ENCODE measurements at places on chromosomes 5 and 9.

GRCh38 chr9:132447346-132447745, 37.3 kb downstream of the CFAP77 start:
- DNase-seq = no peak

GRCh38 chr5:72377910-72378638, 57.9 kb downstream of the PTCD2 start:
- DNase-seq = no peak

DNA sequence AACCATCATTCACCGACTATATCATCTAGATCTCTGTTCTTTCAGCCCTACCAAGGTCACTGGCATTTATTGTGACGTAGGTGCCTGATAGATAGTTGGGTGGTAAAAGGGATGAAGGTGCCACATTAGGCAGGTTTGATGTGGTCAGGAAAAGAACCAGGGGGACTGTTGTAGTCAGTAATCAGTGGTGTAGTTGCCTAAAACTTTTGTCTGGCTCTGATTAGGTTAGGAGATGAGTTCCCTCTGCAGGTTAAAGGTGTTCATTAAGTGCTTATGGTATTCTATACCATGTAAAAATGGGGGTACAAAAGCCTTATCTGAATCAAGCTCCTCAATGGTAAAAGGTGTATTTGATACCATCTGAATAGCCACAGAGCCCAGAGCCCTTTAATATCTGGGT, 55.6 kb downstream of the KCNN2 start:
- DNase-seq = no peak

DNA sequence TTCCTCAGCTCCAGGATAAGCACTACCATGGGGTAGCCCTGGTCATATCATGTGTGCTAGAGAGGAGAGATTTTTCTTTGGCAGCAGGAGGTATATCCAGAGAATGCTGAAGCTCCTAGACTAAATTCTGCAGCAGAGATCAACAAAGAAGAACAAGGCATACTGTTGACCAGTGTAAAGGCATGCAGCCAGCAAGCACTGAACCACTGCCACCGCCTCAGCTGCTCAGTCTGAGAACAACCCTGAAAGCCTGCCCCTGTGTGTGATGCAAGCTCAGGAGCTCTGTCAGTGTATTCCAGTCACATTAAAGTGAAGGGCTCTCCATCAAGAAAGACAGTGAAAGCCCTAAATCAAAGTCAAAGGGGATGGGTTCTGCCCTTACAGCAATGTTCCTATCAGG, 439.5 kb upstream of the CD180 start:
- DNase-seq = no peak

DNA sequence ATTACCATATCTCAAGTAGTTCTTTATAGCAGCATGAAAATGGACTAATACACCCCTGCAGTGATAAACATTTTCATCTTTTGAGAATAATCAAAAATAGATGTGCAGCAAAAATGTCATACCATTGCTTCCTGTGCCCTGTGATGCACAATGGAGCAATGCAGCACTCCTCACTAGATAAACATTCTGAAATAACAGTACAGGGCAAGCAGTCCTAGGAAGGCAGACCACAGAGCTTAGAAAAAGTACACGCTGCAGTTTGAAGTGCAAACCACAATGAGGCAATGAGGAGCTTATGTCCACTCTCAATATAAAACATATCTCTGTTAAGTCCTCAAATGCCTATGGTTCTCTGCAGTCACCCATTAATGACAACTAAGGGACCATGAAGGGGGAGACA, 367.6 kb downstream of the PDE4D start:
- no peak for DNase-seq

GRCh38 chr9:36842560-36843530, 191.2 kb downstream of the PAX5 start:
- DNase-seq = no peak

GRCh38 chr5:74626386-74627222, 13.9 kb downstream of the ENC1 start:
- no peak for DNase-seq

DNA sequence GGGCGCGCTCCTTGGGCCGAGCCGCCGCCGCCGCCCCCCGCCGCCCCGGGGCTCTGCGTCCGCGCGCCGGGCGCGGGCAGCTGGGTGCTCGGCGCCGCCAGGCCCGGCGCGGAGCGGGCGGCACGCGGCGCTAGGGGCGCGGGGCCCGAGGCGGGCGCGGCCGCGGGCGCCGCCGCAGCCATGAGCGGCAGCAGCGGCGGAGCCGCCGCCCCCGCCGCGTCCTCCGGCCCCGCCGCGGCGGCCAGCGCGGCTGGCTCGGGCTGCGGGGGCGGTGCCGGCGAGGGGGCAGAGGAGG, 351 bp downstream of the TRIO start:
- no peak for DNase-seq

DNA sequence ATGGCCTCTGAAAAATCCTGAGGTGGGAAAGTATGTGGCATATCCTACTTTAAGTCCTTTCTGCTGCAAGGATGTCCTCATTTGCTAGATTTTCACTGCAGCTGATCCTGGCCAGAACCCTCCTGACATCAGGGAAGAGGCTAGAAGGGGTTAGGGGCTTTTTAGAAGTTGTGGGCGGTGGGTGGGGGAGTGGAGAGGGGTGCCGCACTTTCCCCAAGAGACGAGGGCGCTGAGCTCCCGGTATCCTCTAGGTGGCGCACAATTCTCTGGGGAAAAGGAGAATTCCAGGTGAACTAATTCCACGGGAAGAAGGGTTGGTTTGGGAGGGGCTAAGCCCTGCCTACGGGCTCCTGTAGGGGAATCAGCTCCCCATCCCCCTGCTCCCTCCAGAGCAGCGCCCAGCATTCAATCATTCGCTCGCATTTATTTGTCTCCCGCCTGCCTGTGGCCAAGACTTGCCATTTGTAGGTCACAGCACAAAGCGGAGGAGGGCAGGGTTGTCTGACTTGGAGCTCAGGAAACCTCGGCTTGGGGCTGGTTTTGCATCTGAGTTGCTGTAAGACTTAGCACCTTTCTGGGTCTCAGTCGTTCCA, 42.9 kb upstream of the HAND1 start:
- DNase-seq = peak; percentile 3

DNA sequence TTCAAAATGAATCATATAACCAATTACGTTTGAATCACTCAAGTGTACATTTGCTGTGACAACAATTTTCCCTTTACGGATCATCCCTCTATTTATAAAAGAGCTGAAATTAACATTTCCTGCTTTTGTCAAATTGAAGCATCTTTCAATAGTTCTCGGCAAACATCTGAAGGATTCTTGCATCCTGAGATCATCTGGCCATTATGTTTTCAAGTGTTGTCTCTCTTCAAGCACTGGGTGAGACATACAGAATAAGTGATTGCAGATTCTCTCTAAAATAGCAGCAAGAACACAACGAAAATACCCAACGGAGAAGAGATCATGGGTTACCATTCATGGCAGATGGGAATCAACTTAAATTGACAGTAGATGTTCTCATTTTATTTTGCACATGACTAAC, 283.4 kb upstream of the GRAMD2B start:
- DNase-seq = no peak

- DNase-seq = no peak
Measured at GRCh38 chr9:125472926-125473701, 211.5 kb downstream of the GAPVD1 start.

DNA sequence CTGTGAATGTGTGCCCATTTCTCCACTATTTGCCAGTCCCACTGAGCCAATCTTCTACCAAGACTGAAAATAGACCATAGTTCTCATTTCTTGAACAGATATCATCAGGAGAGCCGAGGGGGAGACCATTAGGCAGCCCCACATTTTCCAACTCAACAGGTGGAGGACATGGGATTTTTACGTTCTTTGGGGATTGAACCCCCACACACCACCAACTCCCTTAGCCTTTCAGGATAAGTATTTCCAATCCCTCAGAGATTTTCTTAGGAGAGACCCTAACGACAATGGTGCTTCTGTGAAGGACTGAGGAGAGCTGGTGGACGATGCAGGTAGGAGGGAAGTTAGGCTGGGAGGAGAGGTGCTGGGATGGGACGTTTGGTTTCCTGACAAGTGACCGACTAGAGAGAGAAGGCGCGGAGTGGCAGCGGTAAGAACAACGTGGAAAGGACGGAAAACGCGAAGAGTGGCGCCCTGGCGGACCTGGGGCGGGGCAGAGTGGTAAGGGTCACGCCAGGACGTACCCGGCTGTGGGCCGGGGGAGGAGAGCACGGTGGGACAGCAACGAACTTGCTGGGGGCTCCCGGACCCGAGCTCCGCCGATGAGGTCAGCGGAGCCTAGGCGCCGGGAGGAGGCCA, 681 bp upstream of the CHSY3 start:
- DNase-seq = no peak

- DNase-seq = peak; percentile 53
Measured at GRCh38 chr5:134132372-134133187, 18.1 kb downstream of the TCF7 start.

DNA sequence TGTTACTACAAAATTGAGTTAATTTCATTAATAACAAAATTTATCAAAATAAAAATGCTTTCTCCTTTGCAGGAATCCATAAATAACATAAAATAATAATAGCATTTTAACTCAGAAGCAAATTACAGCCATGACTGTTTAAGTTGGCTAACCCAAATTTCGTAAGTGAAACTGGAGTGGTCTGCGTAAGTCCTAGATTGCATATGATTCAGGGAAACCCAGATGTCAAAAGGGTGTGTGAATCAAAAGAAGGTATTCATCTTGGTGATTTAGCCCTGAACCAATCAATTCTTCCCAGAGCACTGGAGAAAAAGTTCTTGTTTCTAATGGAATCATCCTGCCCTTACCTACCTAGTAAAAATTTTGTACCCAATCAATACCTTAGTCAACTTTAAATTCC, 547.6 kb downstream of the RAB3C start:
- no peak for DNase-seq
